ENCODE measurements at places on chromosomes 16 and 17.

- no peak for DNase-seq
Observed at GRCh38 chr16:9123871-9124270, 32.4 kb downstream of the HAPSTR1 start.

DNA sequence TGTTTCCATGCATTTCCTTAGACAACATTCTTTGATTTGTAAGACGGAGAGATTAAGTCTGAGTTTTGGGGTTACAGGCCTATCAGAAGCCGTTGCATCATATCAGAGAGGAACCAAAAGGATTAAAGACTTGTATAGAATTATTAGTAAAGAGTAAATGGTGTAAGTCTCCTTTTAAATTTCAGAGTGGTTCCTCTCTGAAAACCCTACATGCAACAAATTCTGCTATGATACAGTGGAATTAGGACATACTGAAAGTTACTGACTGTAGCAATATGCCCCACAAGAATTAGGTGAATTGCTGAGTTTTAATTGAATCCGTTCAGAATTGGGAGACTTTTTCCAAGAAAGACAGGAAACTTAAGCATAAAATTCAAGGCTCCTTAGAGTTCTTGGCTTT lies 221.6 kb downstream of the FTO start:
- no peak for DNase-seq

GRCh38 chr17:65204001-65204400 lies 66.8 kb downstream of the RGS9 start:
- no peak for DNase-seq

DNA sequence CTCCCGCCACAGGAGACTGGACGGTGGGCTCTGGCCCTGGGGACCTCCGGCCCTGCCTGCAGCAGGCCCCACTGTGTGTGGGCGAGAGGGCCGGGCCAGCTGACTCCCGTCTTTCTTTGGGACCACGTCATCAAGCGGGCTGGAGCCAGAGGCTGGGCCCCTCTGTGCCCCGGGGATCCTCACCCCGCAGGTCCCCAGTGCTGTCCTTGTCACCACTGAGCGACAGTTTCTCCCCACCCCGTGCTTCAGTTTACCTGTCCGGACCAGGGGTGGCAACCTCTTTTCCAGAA lies 181.9 kb upstream of the ZNF469 start:
- DNase-seq: no peak

DNA sequence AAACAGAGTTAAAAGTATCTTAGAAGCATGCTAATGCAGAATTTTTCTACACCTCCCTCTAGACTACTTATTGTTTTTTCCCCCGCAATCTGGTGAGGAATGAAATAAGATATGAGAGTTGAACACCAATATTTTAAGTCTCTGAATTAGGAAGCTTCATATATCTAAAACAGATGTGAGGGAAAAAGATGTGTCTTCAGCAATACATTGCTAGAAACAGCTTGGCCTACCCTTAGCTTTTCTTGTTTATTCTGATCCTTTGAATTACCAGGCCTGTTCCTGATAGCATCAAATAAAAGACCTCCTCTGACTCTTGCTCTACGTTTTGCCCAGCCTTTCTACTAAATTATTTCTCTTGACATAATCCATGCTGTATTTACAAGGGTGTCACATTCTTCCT lies 221.8 kb downstream of the CDH11 start:
- DNase-seq: no peak

- DNase-seq: no peak
Observed at GRCh38 chr16:85521552-85522307, 91.4 kb upstream of the GSE1 start.

DNA sequence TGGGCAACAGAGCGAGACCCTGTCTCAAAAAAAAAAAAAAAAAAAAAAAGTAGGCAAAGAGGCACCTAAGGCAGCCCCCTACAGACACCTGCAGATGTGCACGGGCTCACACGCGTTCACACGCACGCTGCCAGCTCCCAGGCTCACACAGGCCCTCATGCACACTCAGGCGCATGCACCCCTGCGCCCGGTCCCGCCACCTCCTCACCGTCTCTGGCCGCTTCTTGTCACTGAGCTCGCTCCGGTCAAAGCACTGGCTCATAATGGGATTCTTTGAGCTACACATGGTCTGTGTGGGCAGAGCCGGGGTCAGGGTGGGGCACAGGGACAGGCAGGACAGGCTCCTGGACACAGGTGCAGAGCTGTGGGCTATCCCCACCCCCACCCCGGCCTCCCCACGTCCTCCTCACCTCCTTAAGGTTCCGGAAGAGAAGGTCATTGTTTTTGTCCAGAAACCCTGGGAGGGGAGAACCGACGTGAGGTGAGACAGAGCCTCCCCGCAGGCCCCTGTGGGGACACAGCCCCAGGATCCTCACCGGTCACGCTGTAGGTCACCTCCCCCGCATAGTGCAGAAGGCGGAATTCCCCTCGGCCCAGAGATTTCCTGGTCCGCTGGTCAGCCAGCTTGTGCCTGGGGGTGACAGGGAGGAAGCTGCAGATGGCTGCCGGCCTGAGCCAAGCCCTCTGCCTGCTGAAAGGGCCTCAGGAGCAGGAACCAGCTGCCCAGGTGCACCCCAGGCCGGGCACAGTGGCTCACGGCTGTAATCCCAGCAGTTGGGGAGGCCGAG lies 17.9 kb downstream of the MYO1C start:
- no peak for DNase-seq

DNA sequence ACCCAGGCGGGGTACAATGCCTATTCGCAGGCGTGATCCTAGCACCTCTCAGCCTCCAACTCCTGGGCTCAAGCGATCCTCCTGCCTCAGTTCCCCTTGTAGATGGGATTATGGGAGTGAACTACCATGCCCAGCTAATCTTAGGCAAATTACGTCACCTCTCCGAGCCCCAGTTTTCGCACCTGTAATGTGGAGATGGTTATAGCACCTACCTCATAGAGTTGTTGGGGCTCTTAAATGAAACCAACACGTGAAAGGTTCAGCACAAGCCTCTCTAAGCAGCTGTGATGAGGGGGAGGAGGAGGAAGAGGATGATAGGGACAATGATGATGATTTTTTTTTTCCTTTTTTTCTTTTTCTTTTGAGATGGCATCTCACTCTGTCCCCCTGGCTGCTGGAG lies 59.9 kb downstream of the ABR start:
- DNase-seq: no peak

- no peak for DNase-seq
Observed at GRCh38 chr17:47687748-47688147, 6.2 kb upstream of the TBKBP1 start.

DNA sequence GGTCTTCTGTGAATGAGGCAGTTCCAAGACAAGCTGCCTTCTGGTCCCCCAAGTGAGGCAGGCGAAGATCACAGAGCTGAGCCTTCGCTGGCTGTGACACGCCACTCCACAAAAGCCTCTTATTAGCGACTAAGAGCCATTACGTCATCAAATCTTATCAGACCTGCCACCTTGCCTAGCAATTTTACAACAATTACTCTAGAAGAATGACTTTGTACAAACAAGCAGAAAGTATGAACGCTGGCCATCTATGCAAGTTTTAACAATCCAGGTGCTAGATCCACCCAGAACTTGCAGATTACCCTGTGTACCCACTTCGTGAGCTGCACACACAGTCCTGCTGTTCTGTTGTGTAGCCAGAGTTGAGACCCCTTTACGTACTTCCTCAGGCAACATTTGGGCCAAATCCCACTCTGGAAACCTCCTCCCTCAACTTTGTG lies 3.8 kb upstream of the ICAM2 start:
- DNase-seq: no peak

DNA sequence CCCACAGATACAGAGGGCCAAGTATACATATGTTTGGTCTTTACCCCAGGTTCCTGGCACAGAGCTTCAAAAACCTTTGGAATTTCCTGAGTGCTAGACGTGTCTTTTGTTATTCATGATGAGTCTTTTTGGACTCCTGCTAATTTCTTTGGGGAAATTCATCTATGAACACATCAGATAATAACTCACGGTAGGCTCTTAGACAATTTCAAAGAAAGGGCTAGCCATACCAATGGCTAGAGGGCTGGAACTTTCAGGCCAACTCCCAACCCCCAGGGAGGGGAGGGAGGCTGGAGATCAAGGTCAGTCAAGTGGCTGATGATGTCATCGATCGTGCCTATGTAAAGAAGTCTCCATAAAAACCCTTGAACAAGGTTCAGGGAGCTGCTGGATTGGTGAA lies 101.9 kb downstream of the STX8 start:
- peak; percentile 8 for DNase-seq

DNA sequence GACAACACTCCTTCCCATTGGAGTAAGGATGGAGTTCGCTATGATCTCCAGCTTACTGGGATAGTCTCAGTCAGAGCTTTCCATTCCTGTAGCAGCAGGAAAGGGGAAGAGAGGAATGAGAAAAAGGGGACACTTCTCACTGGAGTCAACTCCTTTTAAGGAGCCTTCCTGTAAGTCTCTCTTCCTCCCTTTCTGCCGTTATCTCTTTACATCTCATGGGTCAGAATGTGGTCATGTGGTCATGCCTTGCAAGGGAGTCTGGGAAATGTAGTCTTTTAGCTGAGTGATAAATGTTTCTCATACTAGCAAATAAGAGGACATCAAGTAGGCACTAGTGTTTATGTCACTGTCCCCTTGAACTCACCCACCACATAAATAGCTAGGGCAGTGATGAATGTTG lies 227.3 kb downstream of the HAPSTR1 start:
- no peak for DNase-seq
